ENCODE measurements at places on chromosomes 7 and 10.

GRCh38 chr10:29420744-29421143 is 131.9 kb downstream of the LYZL1 start:
- DNase-seq = no peak

DNA sequence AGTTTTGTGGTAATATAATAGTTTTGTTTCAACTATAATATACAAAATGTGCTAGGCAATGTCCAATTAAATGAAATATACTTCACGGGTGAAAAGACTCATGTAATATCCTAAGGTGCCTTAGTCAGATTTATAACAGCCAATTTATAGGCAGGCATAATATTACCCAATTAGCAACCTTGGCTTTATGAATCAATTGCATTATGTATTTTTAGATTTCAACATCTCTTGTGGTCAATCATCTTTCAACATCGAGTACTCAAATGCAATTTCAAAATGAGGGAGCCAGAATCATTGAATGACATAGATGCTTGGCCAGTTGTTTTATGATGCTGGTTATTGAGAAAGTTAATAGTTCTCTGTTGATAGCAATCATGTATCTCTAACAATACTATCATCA is 110.3 kb upstream of the SP8 start:
- DNase-seq = no peak

- DNase-seq = no peak
Measured at GRCh38 chr10:101450277-101451080, 96.5 kb downstream of the BTRC start.

DNA sequence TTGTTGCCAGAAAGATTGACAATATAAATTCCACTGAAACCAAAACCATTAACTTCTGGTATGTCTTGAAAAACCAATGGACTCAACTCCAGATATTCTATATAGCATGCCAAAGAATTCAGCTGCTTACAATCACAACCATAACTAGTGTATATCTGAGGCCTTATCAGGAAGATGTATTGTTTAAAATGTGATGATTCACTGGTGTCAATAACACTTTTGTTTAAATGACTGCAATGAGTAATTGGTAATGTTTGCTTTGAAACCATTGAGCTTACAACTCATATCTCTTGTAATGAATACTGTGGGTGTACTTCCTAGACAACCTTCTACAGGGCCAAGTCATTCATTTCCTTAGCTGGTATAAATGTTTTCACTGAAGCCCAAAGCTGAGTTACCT is 727.9 kb upstream of the KCND2 start:
- peak; percentile 74 for DNase-seq

GRCh38 chr10:51001587-51001986 is 72.7 kb upstream of the PRKG1 start:
- peak; percentile 60 for DNase-seq

DNA sequence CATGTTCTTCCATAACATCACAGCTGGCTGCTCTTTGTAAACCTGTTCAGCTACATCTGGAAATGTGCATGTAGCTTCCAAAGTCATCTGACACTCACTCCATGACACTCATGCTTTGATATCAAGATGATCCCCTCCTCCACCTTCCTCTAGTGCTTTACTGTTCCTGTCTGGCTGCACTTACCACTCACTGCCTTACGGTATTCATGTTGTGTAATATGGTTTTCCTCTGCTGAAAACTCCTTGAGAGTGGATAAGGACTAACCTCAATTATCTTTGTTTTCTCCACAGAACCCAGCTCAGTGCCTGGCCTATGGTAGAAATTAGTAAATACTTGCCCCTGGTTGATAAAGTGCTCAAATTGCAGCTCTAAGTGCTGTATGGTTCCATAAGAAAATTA is 483.9 kb downstream of the HTR7 start:
- no peak for DNase-seq

DNA sequence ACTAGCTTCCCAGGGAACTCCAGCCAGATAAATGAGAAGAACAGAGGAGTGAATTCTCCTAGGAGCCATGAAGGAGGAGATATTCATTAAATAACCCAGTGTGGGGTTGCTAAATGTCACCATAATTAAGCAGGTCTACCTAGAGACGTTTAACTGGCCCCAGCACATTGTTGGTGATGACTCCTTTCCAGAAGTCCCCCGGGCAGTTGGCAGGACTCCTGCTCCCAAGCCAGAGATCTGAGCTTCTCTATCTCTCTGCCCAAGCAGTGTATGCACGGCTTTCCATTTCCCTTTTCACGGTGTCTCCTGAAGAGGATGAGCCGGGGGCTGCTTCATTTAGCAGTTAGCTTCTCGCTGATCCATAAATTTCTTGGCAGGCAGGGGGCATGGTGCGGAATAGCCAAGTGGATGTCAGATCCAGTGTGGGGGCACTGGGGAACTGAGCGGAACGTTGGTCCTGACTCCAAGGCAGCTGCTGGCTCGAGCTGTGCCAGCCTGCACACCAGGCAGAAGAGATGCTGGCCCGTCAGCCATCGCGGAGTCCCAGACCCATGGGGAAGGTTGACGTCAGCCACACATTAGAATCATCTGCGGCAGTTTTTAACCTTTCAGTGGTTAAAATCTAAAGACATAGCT is 142.0 kb upstream of the NPY start:
- DNase-seq = no peak

- peak; percentile 71 for DNase-seq
Measured at GRCh38 chr7:116180302-116180701, 30.0 kb upstream of the TES start.

DNA sequence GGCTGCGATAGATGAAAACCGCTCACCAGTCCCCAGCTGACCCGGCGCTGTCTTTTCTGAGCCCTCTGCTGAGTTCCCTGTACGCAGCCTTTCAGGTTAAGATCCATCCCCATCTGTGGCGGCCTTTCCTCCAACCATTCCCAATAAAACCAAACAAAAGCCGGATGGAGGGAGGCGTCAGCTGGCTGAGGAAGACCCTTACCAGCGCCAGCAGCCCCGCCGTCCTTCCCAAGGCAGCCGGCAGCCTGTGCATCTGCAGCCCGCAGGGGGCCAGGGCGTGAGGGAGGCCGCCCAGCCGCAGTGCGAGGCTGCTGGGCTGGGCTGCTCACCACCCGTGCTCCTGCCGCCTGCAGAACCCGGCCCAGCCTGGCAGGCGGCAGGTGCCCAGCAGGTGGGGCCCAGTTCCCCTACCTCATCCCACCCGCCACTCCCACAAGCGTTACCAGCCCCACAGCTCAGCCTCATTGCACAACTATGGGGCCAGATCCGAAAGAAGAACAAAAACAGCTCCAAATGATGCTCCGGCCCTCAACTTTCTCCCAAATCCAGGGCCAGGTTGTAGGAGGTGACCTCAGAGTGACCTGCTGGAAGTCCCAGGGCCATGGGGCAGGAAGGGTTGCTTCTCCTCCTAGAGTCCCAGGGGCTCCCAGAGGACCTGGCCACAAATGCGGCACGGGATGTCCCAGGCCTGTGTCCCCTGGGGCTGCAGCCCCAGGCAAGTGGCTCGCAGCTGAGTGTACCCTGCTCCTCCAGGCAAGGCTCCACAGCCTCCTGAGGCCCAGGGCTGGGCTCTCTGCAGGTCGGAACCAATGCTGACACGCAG is 23.8 kb downstream of the PAPOLB start:
- no peak for DNase-seq

GRCh38 chr10:73809061-73809818 is 2.2 kb downstream of the NDST2 start:
- no peak for DNase-seq

DNA sequence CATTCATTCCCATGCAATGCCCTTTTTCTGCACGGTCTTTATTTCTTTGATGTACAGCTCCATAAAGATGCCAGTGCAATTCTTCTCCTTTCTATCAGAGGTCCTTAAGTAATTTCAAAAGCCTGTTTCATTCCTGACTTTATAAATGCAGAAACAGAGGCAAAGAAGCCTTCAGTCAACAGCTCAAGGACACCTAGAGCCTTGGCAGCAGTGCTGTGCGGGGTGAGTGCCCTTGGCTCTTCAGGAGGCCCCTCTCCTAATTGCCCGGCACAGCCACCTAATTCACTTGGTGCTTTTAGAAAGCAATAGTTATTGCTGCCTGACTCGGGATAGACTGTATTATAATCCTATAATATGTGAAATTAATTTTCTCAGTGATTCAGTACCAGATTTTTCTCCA is 169.6 kb upstream of the KLF6 start:
- no peak for DNase-seq

- peak; percentile 49 for DNase-seq
Measured at GRCh38 chr7:82699773-82700186, 256.2 kb upstream of the CACNA2D1 start.

GRCh38 chr7:127870231-127870907 is 160.9 kb downstream of the LRRC4 start:
- no peak for DNase-seq

DNA sequence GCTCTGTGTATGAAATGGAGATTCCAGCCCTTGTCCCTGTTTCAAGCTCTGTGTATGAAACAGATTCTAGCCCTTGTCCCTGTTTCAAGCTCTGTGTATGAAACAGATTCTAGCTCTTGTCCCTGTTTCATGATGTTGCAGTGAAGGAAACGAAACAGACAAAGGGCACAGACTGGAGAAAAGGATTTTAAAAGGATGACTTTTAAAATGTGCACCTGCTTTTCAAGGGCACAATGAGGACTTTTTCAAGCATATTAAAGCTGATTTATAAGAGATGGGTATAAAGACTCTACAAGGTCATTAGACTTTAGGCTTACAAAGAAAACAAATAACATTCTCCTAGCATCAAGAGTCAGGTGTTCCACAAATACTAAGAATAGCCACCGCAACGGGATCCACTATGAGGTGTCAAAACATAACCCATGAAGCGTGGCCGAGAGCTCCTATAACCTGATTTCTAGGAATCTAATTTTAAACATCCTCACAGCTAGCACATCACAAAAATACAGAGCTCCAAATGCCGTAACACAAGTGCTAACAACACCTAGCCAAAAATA is 29.0 kb downstream of the DIP2C start:
- no peak for DNase-seq

- DNase-seq = no peak
Measured at GRCh38 chr10:132507409-132507955, 30.1 kb upstream of the INPP5A start.

- DNase-seq = no peak
Measured at GRCh38 chr7:30249316-30249715, 35.1 kb upstream of the ZNRF2 start.

Measured in fibroblast of upper back skin (primary cell).